ENCODE measurements at places on chromosomes 2 and 18.

DNA sequence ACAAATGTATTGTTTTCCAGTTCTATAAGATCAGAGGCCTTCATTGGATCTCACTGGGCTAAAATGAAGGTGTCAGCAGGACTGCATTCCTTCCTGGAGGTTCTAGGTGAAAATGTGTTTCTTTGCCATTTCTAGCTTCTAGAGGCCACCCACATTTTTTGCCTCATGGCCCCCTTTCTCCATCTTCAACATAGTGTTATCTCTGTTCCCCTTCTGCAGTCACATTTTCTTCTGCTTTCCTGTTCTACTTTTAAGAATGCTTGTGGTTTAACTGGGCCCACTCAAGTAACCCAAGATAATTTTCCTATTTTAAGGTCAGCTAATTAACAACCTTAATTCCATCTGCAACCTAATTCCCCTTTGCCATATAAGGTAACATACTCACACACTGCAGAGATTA lies 36.1 kb downstream of the METTL21A start:
- DNase-seq = no peak

- no peak for DNase-seq
These were observed 21.4 kb upstream of the TMEM177 start for GRCh38 chr2:119657466-119658145.

DNA sequence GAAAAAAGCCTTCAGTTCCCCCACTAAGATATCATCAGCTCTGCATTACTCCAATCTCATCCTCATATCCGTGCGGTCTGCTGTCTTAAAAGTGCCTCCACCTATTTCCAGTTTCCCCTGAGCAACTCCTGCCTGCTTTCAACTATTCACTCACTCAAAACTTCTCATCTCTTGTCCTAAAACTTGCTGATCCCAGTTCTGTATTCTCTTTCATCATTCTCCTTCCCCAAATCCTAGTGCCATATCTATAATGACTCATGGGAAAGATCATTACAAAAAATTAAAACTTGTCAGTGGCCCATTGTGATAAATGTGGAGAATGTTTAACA lies 20.0 kb downstream of the ACVR1 start:
- DNase-seq = no peak

DNA sequence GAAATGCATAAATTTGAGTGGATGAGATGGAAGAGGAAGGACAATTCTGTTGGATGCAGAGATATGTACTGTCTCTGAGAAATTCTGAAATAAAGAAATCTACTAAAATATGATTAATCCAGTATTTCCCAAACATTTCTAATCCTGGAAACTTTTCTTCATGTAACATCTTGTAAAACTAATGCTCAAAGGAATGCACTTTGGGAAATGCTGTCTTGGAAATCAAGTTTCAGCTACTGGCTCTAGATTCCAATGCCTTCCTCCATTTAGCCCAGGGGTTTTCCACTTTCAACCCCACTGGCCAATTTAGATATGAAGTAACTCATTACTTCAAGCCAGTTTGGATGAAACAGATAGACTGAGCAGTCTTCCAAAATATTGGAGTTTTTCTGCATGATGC lies 355.1 kb downstream of the TXNL1 start:
- no peak for DNase-seq

DNA sequence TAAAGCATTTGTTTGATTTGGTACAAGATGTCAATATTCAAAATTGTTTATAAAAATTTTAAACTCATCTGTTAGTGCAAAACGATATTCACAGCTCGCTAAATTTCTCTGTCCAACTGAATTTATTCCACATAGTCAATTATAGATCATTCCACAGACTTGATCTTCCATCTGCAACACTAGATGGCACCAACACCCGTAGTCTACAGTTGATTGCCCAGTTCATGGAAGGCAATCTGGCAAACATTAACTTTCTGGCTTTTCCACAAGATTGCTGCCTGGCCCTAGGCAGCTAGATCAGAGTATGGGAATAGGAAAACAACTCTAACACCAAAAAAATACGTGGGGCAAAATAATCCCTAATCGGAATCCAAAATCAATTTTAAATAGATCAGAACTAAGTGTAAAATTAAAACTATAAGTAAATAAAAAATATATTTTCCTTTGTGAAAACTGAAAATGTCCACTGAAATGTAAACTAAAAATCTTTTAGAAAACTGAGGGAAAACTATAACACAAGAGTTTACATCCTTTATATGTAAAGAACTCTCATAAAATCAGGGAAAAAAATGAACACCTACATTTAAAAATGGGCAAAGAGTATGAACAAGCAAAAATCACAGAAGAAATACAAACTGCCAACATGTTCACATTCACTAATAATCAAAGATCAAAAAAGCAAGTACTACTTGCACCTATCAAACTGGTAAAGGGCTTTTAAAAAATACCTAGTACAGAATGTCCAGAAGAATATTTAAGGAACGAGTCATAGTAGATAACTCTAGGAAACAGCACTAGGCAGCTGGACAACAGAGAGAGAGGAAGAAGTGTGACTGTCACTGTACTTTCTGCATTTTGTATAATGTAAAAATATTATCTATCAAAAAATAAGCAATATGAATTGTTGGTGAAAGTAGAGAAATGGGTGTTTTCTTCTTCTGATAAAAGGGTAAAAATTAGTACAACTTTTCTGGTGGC lies 35.0 kb downstream of the RTN4 start:
- no peak for DNase-seq

DNA sequence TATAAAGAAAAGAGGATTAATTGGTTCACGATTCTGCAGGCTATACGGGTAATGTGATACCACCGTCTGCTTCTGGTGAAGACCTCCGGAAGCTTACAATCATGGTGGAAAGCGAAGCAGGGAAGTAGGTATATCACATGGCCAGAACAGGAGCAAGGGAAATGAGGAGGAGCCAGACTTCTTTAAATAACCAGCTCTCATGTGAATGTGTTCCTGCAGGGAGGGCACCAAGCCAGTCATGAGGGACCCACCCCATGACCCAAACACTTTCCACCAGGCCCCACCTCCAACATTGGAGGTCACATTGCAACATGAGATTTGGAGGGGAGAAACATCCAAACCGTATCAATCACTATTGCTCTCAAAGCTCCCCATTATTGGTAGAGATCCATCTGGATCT lies 61.8 kb downstream of the EFEMP1 start:
- no peak for DNase-seq

DNA sequence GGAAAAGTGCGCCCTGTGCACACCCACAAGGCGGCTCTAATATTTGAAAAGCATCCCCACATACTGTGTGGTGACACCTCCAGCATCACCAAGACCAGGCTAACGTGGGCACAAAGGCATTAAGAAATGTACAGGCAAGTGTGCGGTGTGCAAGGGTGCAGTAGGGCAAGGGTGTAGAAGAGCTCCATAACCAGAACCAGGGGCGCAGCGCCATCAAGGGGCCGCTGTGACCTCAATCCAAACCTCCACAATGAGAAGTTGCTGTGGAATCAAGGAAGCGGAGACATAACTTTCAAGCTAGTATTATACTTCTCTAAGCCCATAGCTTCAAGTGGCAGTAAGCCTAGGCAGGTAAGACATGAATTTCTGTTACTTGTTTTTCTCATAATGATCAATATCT lies 13.0 kb downstream of the L3MBTL4 start:
- DNase-seq = no peak

DNA sequence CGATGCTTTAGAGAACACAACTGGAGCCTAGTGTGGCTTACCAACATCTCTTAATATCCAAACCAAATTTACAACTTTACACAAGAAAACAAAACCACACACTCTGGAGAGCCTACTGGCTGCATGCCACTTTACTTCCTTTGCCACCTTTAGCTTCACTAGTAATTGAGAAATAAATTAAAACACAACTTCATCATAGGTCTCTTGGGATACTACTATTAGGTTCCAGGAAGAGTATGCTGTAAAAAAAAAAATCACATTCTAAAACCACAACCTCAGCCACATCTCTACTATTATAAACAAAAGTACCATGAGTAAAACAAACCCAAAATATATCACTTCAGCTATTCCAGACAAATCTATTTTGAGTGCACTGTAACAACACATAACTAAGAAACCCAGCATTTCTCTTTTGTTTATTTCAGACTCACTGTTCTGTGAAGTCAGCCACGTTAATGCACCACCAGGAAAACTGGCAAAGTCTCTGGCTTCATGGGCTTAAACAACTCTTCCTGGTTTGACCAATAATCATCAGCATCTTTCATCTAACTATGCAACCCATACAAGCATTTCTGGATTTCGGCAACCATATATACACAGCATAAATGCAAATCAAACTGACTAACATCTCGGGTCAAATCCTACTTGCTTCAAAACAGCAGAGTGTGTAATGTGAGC lies 59.1 kb downstream of the REV1 start:
- no peak for DNase-seq

GRCh38 chr2:170324640-170325046 lies 146.7 kb downstream of the MYO3B start:
- no peak for DNase-seq

GRCh38 chr2:50584185-50584584 lies 447.7 kb downstream of the NRXN1 start:
- no peak for DNase-seq

GRCh38 chr2:44751754-44752479 lies 189.6 kb upstream of the SIX3 start:
- no peak for DNase-seq

GRCh38 chr2:202178346-202178958 lies 59.9 kb downstream of the SUMO1 start:
- DNase-seq = no peak

GRCh38 chr2:168920504-168921157 lies 19.5 kb downstream of the G6PC2 start:
- DNase-seq = no peak

DNA sequence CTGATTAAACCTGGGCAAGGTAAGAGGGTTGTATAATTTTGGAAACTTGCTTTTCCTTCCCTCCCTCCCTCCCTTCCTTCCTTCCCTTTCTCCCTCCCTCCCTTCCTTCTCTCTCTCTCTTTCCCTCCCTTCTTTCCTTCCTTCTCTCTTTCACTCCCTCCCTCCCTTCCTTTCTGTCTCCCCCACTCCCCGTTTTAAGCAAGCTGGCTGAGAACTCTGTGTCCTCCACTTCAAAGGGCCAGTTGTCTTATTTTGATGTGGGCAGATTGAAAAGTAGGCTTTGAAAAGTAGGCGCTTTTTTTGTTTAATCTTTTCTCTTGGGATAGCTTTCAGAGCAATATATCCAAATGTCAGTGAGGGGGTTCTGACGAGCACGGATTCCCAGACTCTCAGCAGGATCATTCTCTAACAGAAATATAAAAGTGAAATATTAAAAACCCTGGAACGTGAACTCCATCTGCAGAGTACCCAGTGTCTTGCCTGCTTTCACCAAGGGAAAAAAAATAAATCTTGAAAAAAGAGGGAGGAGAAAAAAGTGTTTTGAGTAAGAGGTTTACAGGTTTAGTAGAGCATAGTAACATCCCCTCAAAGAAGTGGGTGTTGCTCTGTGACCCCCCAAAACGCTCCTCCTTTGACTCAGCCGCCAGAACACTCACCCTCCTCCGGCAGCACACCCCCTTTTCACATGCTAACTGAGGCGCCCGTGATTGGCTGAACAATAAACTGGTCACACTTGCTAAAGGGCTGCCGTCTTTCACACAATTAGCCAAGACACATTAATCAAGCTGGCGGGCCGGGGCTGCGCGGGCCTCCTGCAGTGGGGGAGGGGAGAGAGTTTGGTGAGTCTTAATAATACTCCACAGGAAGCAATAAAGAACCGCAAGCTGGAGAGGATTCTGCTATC lies 52.2 kb downstream of the CDK15 start:
- DNase-seq = no peak

DNA sequence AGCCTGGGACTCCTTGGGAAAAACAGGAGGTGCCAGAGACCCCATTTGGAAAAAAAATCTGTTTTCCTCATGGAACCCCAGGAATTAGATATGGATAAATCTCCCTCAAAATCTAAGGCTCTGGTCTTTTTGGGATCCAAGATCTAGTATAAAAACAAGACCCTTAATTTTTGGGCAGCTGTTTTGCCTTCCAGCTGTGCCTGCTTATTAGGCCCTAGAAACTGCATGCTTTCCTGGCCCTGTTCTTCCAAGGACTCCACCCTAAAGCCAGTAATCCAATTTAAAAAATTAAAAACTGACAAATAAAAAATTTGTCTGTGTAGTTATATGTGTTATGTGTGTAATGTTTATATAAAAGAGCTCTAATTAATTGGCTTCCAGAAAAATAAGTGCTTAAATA lies 274.6 kb downstream of the STK39 start:
- DNase-seq = no peak

- DNase-seq = no peak
These were observed 226.3 kb upstream of the SP5 start for GRCh38 chr2:170488807-170489206.

DNA sequence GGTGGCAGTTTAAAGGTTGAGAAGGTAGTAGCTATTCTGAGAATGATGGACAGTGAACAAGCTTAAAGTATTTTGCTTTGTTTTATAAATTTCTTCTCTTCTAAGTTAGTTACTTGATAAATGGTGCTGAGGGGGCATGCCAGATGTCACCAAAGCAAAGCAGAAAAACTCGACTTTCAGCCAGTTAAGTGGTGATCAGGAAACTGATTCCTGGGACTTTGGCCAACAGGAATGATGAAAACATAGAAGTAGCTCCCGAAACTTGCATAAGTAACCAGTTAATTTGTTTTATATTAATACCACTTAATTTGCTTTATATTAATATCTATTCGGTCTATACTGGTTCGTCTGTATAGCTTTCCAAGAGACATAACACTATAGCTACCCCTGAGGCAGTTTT lies 82.6 kb downstream of the FANCL start:
- no peak for DNase-seq

DNA sequence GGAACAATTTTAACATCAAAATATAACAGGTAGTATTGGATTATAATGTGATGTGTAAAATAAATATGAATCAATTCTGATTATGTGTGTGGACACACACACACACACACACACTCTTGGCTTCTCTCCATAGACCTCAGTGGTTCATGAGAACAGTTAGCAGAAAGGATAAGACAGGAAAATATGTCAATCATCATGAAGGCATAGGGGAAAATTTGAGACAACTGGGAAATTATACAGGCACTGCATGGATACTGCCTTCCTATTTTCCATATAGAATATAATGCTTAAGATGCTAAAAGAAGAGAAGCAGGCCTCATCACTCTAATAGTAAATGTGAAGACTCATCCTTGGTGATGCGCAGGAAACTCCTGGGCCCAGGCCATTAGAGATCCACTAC lies 884.5 kb downstream of the SUCLG1 start:
- DNase-seq = no peak

DNA sequence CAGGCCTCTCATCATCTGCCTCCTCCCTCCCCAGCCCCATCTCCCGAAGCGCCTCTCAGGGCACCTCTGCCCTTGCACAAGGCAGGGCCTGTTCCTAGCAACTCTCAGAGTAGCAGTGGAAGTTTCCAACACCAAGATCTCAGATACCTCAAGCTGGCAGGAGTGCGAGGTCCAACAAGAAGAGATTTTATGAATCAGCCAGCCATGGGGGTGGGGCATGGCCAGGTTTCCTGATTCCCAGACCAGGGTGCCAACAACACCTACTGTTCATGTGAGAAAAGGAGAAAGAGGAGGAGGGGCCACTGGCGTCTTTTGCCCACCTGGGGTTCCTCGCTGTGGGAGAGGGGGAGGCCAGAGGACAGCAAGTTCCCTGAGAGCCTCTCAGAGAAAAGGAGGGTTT lies 6.6 kb upstream of the STEAP3 start:
- DNase-seq = no peak

GRCh38 chr2:85183479-85183878 lies 50.3 kb downstream of the TCF7L1 start:
- DNase-seq = no peak

All from stimulated activated CD8-positive, alpha-beta memory T cell treated with anti-CD3 and anti-CD28 coated beads, Interleukin-7, amount 100 ng/mL, for 1 hour (primary cell).